ENCODE measurements at places on chromosomes 3 and 15.

- no peak overlapping the region for H3K27ac ChIP-seq
- H3K36me3 ChIP-seq: no peaks in the 10 kb centered on the region
- no peak overlapping the region for H3K4me3 ChIP-seq
- peaks cover 6% of the 10 kb centered on the region for H3K4me1 ChIP-seq
Measured at GRCh38 chr3:143203848-143204247, 84.3 kb downstream of the CHST2 start.

GRCh38 chr3:112333002-112333380 lies at the start of gene CD200:
Gene CD200 (plus strand): TSS chr3:112333156. CDS start chr3:112333213, 57 bp downstream.
- H3K27me3 ChIP-seq: peaks cover 5% of the 10 kb centered on the region
- peak; percentile 67 for DNase-seq

GRCh38 chr3:55531321-55531720 lies 44.2 kb upstream of the WNT5A start:
- no peak overlapping the region for H3K4me3 ChIP-seq
- H3K27ac ChIP-seq: no peak overlapping the region
- no peaks in the 10 kb centered on the region for H3K4me1 ChIP-seq
- DNase-seq: no peak

DNA sequence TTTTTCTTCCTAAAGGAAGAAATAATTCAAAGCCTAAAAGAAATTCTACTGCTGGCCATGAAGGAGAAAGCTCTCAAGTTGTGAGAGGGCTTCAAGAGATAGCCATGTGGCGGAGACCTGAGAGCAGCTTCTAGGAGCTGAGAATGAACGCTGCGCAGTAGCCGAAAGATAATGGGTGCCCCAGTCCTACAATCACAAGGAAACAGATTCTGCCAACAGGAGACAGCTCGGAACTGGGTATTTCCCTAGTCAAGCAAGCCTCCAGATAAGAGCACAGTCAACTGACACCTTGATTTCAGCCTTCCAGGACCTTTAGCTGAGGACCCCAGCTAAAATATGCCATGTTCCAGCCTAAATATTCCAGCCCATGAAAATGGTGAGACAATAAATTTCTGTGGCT lies 824.1 kb downstream of the FHIT start:
- no peaks in the 10 kb centered on the region for H3K36me3 ChIP-seq
- no peak for DNase-seq
- H3K4me3 ChIP-seq: no peak overlapping the region

Measured in natural killer cell (primary cell).